ENCODE measurements at places on chromosomes 3 and 15. TPM values are rescaled to one million over a fixed set of nuclear protein-coding genes. Genes with fewer than 3 reads are reported as not detected.

The SMAD6 gene
- 12.2 TPM for total RNA-seq

The GP5 gene
- total RNA-seq, result 0.23 TPM

The SETMAR gene
- total RNA-seq, result 7.7 TPM

DNA sequence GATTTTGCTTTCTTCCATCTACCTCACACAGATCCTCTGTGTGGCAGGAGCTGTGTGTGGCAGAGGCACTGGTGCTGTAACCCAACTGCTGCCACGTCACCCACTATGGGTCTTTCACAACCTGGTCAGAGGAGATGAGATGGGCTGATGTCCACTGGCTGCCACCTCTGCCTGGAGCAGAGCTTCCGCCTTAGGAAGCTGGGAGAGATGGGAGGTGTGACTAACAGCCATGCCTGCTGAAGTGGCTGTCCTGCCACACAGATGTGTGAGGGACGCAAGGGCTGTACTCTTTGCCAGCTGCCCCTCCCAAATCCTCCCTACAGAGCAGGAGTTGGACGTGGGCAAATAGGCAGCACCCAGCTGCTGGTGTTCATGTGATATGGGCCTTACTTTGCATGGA, 329.5 kb downstream of the GABRB3 start:
- no peaks in the 10 kb centered on the region for H3K4me1 ChIP-seq
- no peak for DNase-seq
- H3K4me3 ChIP-seq, result no peak overlapping the region
- no peaks in the 10 kb centered on the region for H3K36me3 ChIP-seq
- no peak overlapping the region for H3K27ac ChIP-seq
- H3K27me3 ChIP-seq, result no peaks in the 10 kb centered on the region

- DNase-seq, result no peak
- H3K27ac ChIP-seq, result no peak overlapping the region
- H3K27me3 ChIP-seq, result no peaks in the 10 kb centered on the region
- H3K4me1 ChIP-seq, result no peaks in the 10 kb centered on the region
- H3K36me3 ChIP-seq, result no peaks in the 10 kb centered on the region
Observed at GRCh38 chr3:13636874-13637273, 87.9 kb downstream of the FBLN2 start.
